ENCODE measurements at places on chromosomes 12 and 14.

GRCh38 chr12:75341873-75342272 is 7.4 kb downstream of the GLIPR1L1 start:
- no peak for DNase-seq

- no peak for DNase-seq
Measured at GRCh38 chr12:20722142-20722541, 27.0 kb downstream of the SLCO1C1 start.

GRCh38 chr12:122137681-122138080 is 36.3 kb downstream of the IL31 start:
- no peak for DNase-seq

DNA sequence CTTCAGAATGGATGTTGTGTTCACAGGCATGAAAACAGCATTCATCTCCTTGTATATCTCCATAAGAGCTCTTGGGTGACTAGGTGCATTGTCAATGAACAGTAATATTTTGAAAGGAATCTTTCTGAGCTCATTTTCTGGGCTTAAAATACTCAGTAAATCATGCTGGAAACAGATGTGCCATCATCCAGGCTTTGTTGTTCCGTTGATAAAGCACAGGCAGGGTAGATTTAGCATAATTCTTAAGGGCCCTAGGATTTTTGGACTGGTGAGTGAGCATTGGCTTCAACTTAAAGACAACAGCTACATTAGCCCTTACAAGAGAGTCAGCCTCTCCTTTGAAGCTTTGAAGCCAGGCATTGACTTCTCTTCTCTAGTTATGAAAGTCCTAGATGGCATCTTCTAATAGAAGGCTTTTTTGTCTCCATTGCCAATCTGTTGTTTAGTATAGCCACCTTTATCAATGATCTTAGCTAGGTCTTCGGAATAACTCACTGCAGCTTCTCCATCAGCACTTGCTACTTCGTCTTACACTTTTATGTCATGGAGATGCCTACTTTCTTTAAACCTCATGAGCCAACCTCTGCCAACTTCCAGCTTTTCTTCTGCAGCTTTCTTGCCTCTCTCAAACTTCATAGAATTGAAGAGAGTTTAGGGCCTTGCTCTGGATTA is 79.6 kb upstream of the PSMA6 start:
- no peak for DNase-seq

DNA sequence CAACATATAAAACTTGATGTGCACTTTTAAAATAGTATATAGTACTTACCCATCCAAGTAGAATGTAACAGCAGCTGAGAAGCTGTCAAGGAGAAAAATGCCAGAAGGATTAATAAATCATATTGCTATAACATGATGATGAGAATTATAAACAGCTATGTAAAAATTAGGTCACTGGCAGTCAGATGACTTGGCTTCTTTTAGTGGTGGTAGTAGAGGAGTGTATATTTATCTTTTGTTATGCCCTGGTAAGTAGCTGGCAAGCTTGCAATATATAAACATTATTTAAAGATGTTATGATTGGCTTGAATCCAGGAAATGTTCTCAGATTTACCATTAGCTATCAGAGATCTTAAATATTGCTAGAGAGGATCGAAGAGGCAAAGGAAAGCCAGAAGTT is 471.0 kb upstream of the MGAT4C start:
- DNase-seq = no peak

GRCh38 chr14:50775357-50775756 is 55.6 kb downstream of the NIN start:
- no peak for DNase-seq

GRCh38 chr14:105902131-105902898 is 375.9 kb downstream of the TMEM121 start:
- DNase-seq = no peak

DNA sequence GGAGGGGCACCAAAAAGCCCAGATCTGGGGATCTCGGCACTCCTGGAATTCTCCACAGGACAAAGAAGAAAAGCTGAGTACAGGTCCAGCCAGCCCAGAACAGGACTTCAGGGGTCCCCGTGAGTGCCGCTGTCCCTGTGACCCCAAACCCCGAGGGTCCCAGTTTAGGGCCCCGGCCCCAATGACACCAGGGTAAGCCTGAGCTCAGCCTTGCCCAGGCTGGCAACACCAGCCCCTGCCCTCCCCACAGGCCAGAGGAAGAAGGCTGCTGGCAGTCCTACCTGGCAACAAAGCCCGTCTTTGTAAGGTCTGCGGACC is 1.8 kb downstream of the CDK2AP1 start:
- DNase-seq = no peak

GRCh38 chr12:59890896-59891579 is 295.2 kb downstream of the SLC16A7 start:
- no peak for DNase-seq

- no peak for DNase-seq
Measured at GRCh38 chr12:14214495-14214894, 151.0 kb upstream of the ATF7IP start.

GRCh38 chr14:32821964-32822653 is 116.6 kb upstream of the NPAS3 start:
- no peak for DNase-seq

- DNase-seq = peak; percentile 21
Measured at GRCh38 chr12:56931474-56931978, 2.7 kb downstream of the SDR9C7 start.

DNA sequence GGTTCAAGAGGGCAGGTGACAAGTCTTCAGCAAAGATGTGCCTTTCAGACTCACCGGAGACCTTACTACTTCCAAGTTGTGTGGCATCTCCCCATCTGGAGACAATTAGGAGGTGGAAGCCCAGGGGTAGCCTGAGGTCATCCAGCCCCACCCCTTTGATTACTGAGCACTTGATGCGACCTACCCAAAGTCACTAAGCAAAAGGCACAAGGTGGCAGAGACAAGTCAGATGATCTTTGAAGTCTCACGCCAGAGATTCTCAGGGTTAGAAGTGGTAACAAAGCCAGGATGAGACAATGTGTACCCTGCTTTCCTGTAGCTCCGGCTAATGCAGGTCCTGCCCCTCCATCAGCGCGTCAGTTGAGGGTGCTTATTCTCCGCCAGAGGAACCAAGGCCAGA is 1.4 kb upstream of the FOXN3 start:
- DNase-seq = peak; percentile 37

- DNase-seq = peak; percentile 19
Measured at GRCh38 chr14:52069307-52070050, 620 bp upstream of the NID2 start.

DNA sequence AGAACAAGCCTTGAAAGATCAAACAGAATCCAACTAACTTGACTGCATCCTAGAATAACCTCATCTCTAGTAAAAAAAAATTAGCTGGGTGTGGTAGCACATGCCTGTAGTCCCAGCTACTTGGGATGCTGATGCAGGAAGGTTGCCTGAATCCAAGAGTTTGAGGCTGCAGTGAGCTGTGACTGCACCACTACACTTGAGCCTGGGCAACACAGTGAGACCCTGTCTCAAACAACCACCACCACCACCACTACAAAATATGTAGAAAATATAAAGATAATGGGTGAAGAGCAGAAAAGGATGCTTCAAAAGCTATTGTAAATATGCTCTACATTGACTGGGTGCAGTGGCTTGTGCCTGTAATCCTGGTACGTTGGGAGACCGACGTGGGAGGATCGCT is 27.3 kb downstream of the SUPT16H start:
- DNase-seq = no peak

DNA sequence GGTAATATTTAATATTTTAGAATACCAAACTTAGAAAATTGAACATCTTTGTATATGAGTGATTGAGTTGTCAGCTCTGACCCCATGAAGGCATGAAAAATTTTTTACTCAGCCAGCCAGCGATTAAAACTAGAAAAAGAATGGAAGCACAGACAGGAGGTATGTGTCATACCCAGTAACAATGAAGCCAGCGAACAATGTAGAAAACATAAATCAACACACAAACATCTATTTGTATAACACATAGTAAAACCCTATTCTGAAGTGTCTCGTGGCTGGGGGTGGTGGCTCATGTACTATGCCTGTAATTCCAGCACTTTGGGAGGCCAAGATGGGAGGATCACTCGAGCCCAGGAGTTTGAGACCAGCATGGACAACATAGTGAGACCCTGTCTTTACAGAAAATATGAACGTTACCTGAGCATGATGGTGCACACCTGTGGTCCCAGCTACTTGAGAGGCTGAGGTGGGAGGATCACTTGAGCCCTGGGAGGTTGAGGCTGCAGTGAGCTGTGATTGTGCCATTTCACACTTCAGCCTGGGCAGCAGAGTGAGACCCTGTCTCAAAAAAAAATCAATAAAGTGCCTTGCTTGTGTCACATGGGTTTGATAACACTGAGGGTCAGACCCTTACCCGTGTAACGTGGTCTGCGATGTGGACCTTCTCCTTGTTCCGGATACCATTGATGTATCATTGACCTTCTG is 5.9 kb downstream of the TCTN2 start:
- DNase-seq = no peak

GRCh38 chr12:107092669-107093416 is 506 bp downstream of the CRY1 start:
- peak; percentile 70 for DNase-seq

GRCh38 chr14:75205591-75205990 is 29.2 kb upstream of the TMED10 start:
- no peak for DNase-seq

- no peak for DNase-seq
Measured at GRCh38 chr12:75790219-75790618, 241.4 kb downstream of the PHLDA1 start.

- DNase-seq = no peak
Measured at GRCh38 chr12:82375201-82375600, 16.9 kb downstream of the METTL25 start.

DNA sequence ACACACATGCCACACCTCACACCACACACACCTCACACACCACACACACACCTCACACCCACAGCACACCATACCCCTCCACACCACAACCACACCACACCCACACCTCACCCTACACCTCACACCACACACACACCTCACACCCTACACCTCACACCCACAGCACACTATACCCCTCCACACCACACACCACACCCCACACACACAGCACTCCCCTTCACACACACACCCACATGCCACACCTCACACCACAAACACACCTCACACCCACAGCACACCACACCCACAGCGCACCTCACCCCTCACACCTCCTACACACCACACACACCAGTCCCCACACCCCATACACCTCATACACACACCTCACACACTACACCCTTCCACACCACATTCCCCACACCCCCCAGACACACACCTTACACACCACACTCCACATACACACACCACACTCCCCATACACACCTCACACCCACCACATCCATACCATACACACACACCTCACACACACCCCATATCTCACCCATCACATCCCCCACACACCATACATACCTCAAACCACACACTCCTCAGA is 80.0 kb downstream of the ACTN1 start:
- peak; percentile 25 for DNase-seq

DNA sequence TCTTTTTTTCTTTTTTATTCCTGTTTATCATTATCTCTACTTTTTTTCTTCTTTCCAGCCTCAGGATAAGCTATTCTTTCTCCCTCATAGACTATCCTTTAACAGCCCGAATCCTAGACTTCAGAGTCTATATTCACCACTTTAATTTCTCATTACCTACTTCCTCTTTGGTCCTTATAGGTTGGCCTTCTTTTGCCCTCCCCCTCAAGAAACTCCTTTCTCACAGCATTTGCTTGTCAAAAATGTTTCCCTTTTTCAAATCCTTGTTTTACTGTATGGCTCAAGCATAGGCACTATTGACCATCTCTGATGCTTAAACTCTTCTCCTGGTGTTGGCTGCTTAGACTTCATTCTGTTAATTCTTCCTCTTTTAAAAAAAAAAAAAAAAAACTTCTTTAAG is 52.5 kb downstream of the KIAA0586 start:
- DNase-seq = no peak

DNA sequence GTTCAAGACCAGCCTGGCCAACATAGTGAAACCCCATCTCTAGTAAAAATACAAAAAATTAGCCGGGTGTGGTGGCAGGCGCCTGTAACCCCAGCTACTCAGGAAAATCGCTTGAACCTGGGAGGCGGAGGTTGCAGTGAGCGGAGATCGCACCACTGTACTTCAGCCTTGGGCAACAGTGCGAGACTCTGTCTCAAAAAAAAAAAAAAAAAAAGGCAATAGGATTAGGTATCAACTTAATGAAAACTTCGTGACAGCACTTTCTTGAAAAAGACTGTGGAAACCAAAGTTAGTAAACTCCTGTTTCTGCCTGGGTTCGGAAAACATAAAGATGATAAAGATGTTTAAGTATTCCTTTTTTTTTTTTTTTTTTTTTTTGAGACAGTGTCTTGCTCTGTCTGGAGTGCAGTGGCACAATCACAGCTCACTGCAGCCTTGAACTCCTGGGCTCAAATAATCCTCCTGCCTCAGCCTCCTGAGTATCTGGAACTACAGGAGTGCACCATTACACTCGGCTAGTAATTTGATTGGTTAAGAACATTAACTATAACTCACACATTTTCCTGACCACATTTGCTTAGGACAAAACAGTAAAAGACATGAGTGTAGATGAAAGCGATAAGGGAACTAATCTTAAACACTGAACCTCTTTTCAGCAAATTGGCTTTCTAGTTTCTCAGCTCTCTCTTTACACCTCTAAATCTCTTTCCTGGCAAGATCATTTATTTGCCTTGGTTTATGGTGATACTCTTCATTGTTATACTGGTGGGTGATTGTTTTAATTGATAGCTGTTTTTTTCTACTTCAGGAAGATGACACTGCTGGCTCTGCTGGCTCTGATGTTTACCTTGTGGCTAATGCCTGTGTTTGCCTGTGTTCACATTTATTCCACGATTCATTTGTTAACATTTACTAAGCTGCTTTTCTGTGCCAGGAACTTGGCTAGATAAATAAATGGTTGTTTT is 15.8 kb downstream of the HIF1A start:
- no peak for DNase-seq

GRCh38 chr12:5200278-5201087 is 156.8 kb downstream of the KCNA5 start:
- no peak for DNase-seq

GRCh38 chr12:3132636-3133404 is 55.6 kb downstream of the TSPAN9 start:
- DNase-seq = no peak

GRCh38 chr14:79551523-79551922 is 659.8 kb downstream of the DIO2 start:
- no peak for DNase-seq

DNA sequence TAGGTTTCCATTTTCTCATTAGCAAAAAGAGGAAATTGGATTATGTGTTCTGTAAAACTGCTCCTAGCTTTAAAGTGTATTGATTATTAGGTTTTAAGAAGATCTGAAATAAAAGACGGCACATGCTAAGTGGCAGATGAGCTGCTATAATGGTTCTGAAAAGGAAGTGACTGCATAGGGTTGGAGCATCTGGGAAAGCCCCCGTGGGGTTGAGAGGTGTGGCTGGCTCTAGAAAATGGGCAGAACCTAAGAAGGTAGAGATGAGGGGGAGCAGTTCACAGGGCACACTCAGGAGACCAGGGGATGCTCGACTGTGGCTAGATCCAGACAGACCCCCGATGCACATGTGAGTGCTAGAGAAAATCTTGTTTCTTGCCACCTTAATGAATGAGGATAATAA is 1.9 kb downstream of the IFNG-AS1 start:
- DNase-seq = peak; percentile 63

DNA sequence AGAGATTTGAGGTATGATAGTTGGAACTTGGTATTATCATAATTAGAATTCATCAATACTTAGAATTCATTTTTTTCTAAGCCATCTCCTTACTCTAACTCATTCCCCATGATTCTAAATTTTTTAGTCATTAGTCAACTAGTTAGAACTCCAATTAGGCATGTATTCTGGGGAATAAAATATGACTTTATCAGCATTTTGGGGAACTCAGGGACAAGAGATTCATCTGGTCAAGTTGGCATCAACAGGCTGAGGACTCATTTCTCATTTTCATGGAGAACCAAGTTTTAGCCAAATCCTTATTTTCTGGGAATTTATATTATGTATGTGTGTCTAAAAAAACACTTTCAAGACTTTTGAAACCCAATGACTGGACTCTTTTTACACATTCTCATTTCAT is 29.2 kb downstream of the DIP2B start:
- no peak for DNase-seq
